ENCODE measurements at places on chromosomes 11 and 22.

DNA sequence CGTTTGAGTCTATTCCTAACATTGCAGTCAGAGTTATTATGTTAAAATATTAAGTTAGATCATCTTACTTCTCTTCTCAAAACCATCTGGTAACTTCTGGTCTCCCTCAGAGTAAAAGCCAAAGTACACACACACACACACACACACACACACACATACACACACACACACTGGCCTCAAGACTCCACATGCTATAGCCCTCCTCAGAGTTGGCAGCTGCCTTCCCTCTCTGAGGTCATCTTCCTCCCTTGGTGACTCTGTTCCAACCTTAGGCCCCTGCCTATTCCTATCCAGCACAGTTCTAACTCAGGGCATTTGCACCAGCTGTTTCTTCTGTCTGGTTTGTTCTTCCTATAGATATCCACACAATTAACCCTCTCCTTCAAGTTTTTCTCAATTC lies 272.0 kb upstream of the SESN3 start:
- DNase-seq = no peak

DNA sequence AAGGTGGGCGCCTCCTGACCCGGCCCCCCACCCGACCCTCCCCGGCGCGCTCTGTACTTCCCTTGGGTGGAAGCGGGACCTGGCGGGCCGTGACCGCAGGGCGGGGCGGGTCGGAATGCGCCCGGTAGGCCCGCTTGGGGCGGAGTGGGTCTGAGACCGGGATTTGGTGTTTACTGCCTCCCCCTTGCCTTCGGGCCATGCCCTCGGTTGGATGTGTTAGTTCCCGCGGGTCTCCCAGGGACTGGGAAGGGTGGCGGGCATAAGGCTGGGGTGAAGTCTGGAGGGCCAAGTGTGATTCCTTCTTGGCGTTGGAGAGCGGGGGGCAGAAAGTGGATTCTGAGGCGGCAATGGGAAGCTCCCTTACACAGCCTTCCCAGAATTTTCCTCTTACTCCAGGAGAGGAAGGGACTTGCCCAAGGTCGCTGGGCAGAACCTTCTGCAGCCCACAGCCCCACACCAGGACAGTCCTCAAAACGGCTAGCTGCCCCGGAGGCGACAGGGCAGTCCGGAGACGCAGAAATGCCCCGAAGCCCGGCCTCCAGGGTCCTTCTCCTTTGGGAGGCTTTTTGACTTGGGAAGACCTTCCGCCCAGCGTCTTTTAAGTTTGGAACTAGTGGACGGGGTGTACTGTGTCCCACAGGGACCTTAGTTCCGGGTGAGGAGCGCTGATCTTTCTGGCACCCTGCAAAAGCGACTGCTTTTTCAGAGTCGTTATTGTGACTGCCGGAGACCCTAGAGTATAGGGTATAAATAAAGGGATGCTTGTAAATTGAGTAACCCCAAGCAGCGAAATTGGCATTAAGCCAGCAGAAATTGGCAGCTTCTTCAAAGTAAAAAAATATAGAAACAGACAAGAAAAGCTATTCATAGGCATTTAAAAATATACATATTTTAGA lies 647 bp downstream of the SWAP70 start:
- peak; percentile 82 for DNase-seq

- no peak for DNase-seq
Observed at GRCh38 chr11:75527938-75528735, 2.4 kb upstream of the GDPD5 start.

DNA sequence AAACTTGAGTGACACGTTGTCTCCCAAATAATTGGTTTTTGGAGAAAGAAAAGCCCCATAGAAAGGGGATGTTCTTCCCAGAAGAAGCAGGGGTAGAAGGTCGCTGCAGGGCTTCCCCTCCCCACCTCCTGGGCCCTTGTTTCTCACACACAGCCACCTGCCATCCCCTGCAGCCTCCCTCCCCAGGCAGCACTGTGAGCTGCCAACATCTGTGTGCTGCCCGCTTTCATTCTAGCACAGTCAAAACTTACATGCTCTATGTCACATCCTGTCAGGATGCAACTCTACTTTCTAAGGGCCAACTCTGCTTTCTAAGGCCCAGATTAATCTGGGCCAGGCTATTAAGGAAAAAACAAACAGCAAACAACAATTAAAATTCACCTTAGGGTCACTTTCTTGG lies 309.4 kb upstream of the ZC3H12C start:
- DNase-seq = peak; percentile 27

DNA sequence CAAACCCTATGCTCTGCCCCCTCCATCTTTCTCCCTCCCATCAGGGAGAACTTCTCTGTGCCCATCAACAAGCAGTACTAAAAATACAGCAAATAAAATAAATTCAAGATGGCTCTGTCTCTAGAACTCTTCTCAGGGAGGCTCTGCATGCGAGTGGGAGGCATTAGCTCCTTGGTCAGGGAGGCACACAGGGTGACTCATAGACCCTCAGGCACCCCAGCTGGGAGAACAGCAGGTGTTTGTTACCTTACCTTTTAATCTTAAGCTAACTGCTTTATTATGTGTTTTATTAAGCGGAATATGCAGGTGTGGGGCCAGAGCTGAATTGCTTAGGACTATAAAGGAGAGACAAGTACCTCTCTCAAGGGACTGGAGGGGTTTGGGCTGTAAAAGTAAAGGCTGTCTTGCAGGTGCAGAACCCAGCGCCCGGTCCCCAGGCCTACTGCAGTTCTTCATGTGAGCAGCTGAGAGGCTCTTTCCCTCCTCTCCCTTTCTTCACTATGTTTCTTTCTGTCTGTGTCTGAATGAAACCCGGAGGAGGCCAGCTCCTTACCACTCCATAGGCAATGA lies 20.8 kb downstream of the CSNK2A3 start:
- peak; percentile 35 for DNase-seq

- no peak for DNase-seq
Observed at GRCh38 chr22:20019661-20020532, 1.0 kb upstream of the TANGO2 start.

GRCh38 chr22:50015451-50016307 lies 3.1 kb upstream of the IL17REL start:
- DNase-seq = no peak

GRCh38 chr11:95895815-95896214 lies 28.1 kb downstream of the MTMR2 start:
- no peak for DNase-seq

All from ELF-1 (cell line).